ENCODE measurements at places on chromosomes 4 and X.
A peak's percentile ranks its signal among the peaks of the same experiment; 100 is the strongest.

- no peak for DNase-seq
Observed at GRCh38 chr4:150447356-150447755, 134.6 kb upstream of the MAB21L2 start.

- DNase-seq = peak; percentile 13
Observed at GRCh38 chr4:59994118-59994517, 1206.0 kb upstream of the ADGRL3 start.

- no peak for DNase-seq
Observed at GRCh38 chr4:40193016-40193571, 3.7 kb upstream of the RHOH start.

DNA sequence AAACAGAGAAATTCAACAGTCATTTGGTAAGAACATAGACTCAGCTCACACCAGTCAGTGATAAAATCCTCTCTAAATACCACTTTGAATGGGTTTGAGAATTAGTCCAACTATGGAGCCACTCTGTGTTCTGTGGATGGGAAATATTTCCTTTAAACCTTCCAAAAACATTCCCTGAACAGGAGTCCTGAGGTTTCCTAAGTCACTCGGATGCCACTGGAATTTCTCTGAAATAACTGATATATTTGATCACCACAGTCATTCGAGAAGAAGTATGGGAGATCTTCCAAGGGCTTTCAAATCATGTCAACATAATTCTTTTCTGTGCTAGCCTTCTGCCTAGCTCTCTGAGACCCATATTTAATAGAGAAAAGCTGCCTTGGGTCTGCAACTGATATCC lies 958.6 kb downstream of the STIM2 start:
- no peak for DNase-seq

DNA sequence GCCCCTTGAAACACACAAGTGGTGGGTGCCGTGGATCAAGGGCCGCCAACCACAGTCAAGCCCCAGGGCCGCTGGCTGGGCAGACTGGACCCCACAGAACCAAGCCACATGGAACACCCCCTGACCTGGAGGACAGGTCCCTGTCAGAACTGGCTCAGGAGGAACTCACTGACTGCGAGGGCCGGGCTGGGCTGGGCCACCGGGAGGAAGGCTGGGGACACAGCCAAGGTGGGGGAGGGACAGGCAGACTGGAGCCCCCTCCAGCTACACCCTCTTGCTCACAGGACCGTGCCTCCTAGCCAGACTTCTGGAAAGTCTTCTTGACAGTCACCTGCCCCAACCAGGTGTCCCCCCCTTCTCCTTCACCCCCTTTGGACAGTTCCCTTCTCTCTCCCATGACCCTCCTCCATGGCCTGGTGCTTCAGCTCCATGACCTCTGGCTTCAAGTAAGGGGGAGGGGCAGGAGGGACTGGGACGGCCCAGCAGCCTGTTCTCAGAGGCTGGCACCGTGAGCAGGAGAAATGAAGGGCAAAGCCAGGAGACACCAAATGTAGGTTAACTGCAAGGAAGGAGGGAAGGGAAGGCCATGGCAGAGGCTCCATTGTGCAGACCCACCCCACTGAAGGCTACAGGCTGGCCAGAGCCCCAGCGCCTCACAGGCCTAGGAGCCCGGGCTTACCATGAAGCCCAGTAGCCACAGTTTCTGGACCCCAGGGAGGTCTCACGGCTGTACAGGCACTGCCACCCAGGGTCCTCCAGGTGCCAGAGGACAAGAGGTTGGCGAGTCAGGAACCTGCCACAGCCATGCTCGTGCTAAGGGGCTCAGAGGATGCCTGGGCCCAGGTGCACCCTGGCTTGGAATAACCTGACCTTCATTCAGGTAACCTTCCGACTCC lies 22.6 kb upstream of the DUSP9 start:
- no peak for DNase-seq

- DNase-seq = peak; percentile 49
Observed at GRCh38 chrX:47143894-47144625, 442 bp downstream of the NDUFB11 start.

- DNase-seq = peak; percentile 87
Observed at GRCh38 chr4:148376151-148376550, 66.1 kb downstream of the NR3C2 start.

DNA sequence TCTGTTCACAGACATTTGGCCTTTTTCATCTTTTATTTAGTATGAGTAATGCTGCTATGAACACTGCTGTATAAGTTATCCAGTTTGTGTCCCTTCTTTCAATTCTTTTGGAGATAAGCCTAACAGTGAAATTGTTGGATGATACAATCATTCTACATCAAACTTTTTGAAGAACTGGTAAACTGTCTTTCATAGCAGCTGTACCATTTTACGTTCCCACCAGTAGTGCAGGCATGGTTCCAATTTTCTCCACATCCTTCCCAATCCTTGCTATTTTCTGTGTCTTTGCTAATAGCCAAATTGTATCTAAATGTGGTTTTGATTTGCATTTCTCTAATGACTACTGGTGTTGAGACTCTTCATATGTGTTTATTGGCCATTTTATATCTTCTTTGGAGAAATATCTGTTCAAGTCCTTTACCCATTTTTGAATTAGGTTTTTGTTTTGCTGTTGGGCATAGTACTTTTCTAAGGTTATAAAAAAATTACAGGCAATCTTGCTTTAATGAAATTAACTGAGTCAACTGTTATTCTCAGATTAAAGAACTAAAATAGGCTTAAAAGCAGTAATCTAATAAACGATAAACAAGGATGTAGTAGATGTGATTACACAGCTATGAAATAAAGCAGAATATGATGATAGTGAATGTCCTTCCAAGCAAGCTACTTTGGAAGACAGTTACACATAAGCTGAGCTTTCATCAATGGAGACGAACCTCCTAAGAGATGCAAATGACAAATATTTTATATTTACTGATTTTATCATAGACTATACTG lies 57.2 kb downstream of the FBXW7 start:
- no peak for DNase-seq

DNA sequence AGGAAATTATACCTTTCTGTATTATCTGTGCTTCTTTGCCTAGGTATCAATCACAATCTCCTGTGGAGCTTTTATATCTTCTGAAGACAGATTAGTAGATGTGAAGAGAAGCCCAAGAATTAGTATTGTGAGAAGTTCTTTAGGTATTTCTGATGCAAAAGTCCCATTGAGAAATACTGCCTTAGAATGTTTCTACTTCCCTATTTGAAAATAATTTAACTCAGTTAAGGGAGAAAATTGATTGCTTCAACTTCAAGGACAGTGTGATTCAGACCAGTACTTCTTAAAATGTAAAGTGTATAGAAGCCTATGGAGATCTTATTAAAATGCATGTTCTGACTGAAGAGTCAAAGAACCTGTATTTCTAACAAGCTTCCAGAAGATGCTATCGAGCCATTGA lies 9.0 kb downstream of the EIF1AX start:
- DNase-seq = no peak
